ENCODE measurements at places on chromosomes 13 and 19. TPM values are rescaled to one million over a fixed set of nuclear protein-coding genes. Genes with fewer than 3 reads are reported as not detected.

SULT2A1 gene
- not detected for total RNA-seq

PTBP1 gene
- 55.6 TPM for total RNA-seq

IGSF23 gene
- total RNA-seq = not detected

SULT2B1 gene
- 0.33 TPM for total RNA-seq

PRR19 gene
- total RNA-seq = not detected

NEK5 gene
- total RNA-seq = 0.25 TPM

GGN gene
- total RNA-seq = not detected

ITGBL1 gene
- 2.2 TPM for total RNA-seq

FFAR1 gene
- not detected for total RNA-seq

SHISA7 gene
- not detected for total RNA-seq

F2RL3 gene
- total RNA-seq = 1.1 TPM

FBXL3 gene
- total RNA-seq = 25.0 TPM

DAND5 gene
- 12.7 TPM for total RNA-seq

DNA sequence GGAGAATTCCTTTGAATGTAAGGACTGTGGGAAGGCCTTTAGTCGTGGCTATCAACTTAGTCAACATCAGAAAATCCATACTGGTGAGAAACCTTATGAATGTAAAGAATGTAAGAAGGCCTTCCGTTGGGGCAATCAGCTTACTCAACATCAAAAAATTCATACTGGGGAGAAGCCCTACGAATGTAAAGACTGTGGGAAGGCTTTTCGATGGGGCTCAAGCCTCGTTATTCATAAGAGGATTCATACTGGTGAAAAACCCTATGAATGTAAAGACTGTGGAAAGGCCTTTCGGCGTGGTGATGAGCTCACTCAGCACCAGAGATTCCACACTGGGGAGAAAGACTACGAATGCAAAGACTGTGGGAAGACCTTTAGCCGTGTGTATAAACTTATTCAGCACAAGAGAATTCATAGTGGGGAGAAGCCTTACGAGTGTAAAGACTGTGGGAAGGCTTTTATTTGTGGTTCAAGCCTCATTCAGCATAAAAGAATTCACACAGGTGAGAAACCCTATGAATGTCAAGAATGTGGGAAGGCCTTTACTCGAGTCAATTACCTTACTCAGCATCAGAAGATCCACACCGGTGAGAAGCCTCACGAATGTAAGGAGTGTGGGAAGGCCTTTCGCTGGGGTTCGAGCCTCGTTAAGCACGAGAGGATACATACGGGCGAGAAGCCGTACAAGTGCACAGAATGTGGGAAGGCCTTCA lies 39.2 kb downstream of the ZNF331 start:
- DNase-seq = no peak

GRCh38 chr13:54928071-54928470 lies 1899.5 kb downstream of the OLFM4 start:
- DNase-seq = no peak

- no peak for DNase-seq
Observed at GRCh38 chr13:89968470-89968869, 1379.0 kb upstream of the MIR17HG start.

GRCh38 chr19:47499863-47500830 lies 14.7 kb downstream of the NAPA start:
- DNase-seq = no peak

DNA sequence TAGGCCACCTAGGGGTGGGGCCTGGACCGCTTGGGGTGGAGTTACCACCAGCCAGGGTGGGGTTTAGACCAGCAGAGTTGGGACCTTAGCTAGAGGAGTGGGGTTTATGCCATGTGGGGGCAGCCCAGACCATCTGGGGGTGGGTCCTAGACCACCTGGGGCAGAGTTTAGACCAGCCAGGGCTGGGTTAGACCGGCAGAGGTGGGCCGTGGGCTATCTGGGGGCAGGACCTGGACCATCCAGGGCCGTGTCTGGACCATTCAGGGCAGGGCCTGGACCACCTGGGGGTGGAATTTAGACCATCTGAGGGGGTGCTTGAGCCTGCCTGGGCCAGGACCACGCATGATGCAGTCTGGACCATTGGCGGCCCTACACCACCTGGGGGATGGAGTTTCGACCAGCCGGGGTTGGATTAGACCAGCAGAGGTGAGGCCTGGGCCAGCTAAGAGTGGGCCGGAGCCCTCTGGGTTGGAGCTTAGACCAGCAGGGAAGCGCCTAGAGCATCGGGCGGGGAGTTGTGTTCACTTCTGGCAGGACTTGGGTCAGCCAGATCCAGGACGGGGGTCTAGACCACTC lies 10.0 kb upstream of the CACNG6 start:
- no peak for DNase-seq

DNA sequence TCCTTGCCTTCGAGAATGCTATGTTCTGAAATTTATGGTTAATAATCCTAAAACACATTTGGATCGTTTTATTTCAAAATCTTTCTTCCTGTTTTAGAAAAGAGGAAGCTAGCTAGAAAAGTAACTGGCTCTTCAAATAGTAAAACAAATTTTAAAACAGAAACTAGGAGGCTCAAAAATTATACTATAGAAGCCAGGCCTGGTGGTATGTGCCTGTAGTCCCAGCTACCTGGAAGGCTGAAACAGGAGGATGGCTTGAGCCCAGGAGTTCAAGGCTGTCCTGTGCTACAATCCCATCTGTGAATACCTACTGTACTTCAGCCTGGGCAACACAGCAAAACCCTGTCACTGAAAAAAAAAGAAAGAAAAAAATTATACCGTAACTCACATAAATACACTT lies 57.9 kb downstream of the ELF1 start:
- no peak for DNase-seq

DNA sequence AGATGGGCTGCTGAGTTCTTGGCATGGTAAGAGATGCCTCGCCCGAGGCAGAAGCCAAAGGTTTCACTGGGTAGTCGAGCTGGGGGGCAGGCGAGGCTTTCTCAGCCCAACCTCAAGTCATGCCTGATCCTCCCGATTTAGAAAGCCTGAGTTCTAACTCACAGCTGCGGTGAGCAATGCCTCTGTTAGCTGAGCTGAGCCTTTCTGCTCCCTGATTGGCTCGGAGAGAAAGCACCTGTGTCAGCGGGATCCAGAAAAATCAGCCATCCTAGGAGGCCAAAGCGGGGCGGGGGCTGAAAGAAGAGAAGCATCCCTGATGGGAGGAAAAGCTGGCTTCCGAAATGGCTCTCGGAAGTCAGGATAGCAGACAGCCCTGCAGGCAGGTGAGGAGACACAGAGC lies 44.7 kb downstream of the CACNA1A start:
- DNase-seq = no peak

DNA sequence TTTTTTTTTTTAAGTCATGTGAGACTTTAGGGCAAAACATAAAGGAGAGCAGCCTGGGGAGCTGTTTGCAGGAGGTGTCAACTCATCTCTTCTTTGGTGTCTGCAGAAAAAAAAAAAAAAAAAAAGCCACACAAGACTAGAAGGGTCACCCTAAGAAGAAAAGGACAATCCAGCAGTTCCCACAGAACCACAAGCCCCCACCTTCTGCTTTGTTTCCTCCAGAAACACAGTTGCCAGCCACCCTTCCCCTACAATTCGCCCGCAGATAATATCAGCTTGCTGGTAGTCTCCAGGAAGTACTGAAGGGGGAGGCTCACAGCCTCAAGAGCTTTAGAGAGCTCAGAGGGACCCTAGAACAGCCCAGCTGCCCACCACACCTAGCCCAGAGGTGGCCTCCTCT lies 22.3 kb upstream of the ZBTB7A start:
- DNase-seq = no peak

- DNase-seq = no peak
Observed at GRCh38 chr19:1225440-1226226, 12.2 kb downstream of the CBARP start.

- DNase-seq = no peak
Observed at GRCh38 chr19:55405638-55406037, 1.9 kb downstream of the UBE2S start.

- DNase-seq = peak; percentile 42
Observed at GRCh38 chr19:1956868-1957492, 16.0 kb downstream of the CSNK1G2 start.

DNA sequence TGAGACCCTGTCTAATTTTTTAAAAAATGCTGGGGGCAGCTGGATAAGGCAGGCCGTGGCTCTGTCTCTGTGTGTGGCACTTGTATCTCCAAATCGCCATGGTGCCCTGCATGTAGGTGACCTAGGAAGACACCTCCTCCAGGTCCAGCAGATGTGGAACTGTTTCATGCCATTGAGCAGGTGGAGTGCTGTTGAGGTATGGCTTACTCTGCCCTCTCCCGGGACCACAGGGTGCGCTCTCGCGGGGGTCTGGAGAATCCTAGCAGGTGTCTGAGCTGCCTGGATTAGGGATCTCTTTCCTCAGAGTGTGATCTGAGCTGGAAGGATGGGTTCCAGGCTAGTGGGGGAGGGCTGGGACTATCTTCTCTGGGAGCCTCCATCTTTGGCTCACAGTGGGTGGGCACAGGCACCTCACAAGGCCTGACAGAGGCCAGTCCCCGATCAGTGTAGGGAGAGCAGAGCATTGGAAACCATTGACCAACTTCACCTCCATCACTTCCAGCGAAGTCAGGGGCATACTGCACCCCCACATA lies 67.7 kb upstream of the TM9SF2 start:
- DNase-seq = no peak

GRCh38 chr13:48573213-48574007 lies 40.5 kb upstream of the RCBTB2 start:
- no peak for DNase-seq

GRCh38 chr13:28537171-28537570 lies 42.2 kb upstream of the FLT1 start:
- no peak for DNase-seq

DNA sequence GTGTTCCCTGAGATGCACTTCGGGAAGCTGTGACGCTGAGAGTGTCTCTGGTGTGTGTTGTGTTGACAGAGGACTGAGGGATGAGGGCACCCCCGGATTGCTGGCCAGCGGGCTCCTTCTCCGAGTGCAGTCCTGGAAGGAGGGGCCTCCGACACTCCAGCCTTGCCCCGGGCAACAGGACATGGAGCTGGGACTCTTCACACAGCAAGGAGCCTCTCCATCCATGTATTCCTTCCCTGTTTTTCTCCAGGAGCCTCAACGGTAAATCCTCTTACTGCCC lies 61.3 kb downstream of the SOX1 start:
- DNase-seq = no peak

GRCh38 chr13:85728811-85729210 lies 70.4 kb downstream of the SLITRK6 start:
- DNase-seq = no peak

DNA sequence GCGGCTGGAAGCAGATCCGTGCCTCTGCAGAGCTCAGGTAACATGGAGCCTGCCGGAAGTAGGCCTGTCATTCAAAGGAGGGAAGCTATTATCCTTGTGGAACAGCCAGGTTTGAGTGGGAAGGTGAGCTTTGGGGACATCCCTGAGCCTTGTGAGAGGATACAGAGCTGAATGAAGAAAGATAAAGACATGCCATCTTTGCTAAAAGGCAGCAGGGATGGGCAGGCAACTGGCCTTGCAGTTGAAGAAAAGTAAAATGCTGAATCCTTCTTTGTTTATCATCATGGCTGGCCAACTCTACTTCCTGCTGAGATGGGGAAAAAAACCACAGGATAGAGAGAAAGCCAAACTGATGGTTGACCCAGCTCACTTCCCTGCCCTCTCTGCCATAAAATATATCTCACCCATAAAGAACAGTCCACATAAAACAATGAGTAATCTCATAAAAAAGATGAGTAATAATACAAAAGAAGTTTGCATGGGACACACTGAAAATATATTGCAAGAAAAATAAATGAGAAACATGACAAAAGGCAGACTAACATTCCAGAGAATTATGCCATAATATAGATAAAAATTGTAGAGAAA lies 226.3 kb downstream of the DLEU7 start:
- DNase-seq = no peak

GRCh38 chr19:5281588-5281987 lies 59.0 kb downstream of the PTPRS start:
- DNase-seq = peak; percentile 84

DNA sequence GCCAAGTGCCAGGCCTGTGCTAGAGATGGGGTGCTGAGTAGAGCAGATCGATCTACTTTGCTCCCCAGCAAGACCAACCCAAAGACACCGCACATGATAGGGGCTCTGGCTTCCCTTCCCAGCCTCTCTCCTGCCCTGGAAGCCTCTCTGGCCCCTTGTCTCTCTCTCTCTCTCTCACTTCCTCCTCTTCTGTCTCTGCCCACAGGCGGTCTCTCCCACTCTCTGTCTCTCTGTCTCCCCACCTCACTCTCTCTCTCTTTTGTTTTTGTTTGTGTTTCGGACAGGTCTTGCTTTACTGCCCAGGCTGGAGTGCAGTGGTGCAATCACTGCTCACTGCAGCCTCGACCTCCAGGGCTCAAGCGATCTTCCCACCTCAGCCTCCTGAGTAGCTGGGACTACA lies 1.3 kb downstream of the SELENOV start:
- DNase-seq = no peak

All from left ventricle myocardium inferior (tissue), 1 donor.